ENCODE measurements at places on chromosomes 4 and X.

DNA sequence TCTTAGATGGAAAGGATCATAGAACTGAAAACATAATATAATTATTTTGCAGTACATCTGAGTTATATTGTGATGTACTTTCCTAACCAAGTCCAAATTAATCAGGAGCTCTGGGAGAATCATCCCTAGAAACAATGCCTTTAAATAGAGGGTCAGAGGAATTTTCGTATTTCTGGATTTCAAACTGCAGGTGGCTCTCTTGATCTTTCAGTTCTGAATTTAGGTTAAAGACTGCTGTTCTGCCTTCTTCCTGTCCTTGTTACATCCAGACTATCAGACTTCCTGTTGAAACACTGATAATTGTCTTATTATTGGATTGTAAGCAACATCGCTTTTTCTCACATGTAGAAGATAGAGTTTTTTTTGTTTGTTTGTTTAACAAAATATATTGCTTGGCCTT lies 142.7 kb downstream of the RPA4 start:
- peak; percentile 7 for DNase-seq

DNA sequence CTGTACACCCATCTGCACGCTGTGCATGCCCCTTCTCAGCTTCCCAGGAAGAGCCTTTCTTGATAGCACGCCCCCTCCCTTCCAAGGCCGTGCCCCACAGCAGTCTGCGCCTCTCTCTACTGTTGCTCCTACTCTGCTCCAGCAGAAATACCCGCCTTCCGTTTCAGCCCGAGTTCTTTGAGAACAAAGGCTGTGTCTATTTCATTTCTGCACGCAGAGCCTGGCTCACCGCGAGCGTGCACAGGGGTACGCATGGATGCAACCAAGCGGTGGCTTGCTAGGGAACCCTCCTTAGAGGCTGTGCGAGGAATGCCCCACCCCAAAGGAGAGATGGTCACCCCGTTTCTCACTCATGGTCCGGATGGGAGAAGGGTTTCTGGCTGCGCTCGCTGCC lies 485 bp downstream of the AADAT start:
- DNase-seq = peak; percentile 4

- DNase-seq = no peak
Measured at GRCh38 chrX:103002576-103002975, 61.4 kb downstream of the BEX1 start.

GRCh38 chrX:124475358-124475757 lies 129.0 kb downstream of the SH2D1A start:
- DNase-seq = no peak

GRCh38 chrX:115939070-115939469 lies 231.5 kb upstream of the AGTR2 start:
- DNase-seq = no peak

GRCh38 chr4:186019269-186019668 lies 49.7 kb upstream of the TLR3 start:
- no peak for DNase-seq

- no peak for DNase-seq
Measured at GRCh38 chr4:4248885-4249203, 821 bp upstream of the TMEM128 start.

- no peak for DNase-seq
Measured at GRCh38 chr4:56389558-56389957, 2.3 kb upstream of the AASDH start.

DNA sequence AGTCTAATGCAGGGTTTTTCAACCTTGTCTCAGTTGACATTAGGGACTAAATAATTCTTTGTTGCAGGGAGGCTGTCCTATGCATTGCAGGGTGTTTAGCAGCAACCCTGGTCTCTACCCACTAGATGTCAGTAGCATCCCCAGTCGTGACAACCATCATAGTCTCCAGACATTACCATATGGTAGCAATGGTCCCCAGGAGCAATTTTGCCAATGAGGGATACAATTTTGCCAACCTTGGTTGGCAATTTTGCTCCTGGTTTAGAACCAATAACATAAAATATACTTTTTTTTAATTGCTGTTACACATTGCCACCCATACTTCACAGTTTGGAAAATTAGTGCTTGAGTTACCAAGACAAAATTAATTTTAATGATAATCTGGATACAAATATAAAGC lies 6.0 kb downstream of the EREG start:
- no peak for DNase-seq

- no peak for DNase-seq
Measured at GRCh38 chr4:138225477-138225876, 16.7 kb downstream of the SLC7A11 start.

- DNase-seq = peak; percentile 2
Measured at GRCh38 chr4:110514889-110515479, 39.0 kb downstream of the ENPEP start.

- no peak for DNase-seq
Measured at GRCh38 chrX:14232688-14233087, 203.0 kb upstream of the GEMIN8 start.

- no peak for DNase-seq
Measured at GRCh38 chr4:32061916-32062315, 1341.7 kb downstream of the PCDH7 start.

DNA sequence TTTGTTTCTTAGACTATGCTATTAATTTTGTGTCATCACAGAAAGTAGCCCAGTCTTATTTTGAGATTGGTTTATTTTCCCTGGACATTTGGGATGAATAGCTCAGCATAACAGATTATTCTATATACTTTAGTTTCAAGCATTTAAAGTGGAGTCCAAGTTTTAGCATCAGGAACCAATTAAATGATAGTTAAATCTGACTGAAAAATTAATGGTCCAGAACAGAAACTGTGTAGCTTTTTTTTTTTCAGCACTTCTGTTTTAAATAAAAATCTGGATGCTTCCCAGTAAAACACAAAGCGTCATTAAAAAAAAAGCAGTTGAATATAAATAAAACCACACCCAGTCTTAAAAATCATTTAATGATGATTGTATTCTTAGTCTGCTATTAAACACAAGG lies 59.4 kb upstream of the PITX2 start:
- DNase-seq = no peak

- no peak for DNase-seq
Measured at GRCh38 chrX:101160001-101160400, 59.6 kb upstream of the DRP2 start.

- no peak for DNase-seq
Measured at GRCh38 chr4:134727696-134728095, 526.1 kb upstream of the PABPC4L start.

DNA sequence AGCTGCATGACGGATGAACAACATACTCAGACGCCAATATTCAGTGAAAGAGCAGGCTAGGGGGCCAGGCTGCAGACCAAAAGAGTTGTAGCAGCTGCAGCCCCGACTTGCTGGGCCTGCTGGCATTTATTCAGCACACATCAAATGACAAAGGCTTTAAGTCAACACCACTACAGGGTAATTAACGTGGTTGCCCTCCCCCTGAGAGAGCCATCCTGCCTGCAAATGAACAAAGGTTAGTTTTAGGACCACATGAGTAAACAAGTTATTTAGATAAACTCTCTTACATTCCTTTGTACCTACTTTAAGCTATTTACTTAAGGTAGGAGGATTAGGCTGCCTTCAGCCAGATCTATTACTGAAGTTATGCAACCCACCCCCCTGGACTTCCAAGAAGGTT lies 1329.1 kb downstream of the PCDH18 start:
- DNase-seq = no peak

GRCh38 chrX:108165383-108166111 lies 74.0 kb downstream of the ATG4A start:
- peak; percentile 35 for DNase-seq

DNA sequence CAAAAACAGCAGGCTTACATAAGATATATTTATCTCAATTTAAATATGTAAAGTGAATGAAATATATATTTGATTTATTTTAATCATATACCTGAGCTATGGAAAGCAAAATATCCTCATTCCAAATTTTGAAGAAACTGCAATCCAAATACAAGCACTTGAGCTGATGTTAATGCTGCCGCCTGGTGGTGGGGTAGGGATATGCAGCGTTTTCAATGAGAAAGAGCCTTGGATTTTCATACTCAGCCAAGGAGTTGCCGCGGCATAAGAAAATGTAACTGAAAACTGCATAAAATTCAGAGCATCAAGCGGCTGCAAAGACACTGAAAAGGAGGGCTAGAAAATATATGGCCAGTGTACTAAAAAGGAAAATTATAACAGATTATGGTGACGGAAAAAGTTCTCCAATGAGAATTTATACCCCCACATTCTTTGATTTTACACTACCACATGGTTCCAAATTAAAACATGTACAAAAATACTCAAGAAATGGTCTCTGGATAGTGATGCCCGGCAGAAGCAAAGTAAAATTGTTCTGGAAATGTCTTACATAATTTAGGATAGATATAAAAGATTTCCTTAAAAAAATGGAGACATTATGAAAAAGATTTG lies 660.3 kb upstream of the PITX2 start:
- DNase-seq = no peak

GRCh38 chr4:80017125-80017854 lies 55.7 kb downstream of the ANTXR2 start:
- no peak for DNase-seq

- no peak for DNase-seq
Measured at GRCh38 chrX:53190363-53190960, 34.5 kb downstream of the KDM5C start.
